ENCODE measurements at places on chromosomes 7 and 10. TPM values are rescaled to one million over a fixed set of nuclear protein-coding genes. Genes with fewer than 3 reads are reported as not detected.

GRCh38 chr10:60706146-60706545 lies 72.1 kb upstream of the CDK1 start:
- no peak for DNase-seq

DNA sequence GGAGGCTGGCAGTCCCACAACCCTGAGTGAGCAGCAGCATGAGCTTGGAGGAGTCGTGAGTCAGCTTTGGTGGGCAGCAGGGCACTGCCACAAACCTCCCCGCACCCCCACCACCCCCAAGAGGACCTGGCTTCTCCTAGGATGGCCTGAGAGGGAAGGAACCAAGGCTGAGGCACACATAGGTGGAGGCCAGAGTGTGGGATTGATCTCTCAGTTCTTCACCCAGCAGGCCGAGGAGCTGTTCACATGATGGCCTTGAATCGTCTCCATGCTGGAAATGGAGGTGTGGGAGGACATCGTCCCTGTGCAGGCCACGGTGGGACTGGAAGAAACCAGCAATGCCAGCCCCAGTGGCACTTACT lies 17.4 kb upstream of the GDF10 start:
- DNase-seq: no peak

GRCh38 chr10:103983367-103983911 lies 16.5 kb downstream of the SLK start:
- DNase-seq: no peak

GRCh38 chr7:35313575-35313974 lies 59.7 kb upstream of the TBX20 start:
- no peak for DNase-seq

DNA sequence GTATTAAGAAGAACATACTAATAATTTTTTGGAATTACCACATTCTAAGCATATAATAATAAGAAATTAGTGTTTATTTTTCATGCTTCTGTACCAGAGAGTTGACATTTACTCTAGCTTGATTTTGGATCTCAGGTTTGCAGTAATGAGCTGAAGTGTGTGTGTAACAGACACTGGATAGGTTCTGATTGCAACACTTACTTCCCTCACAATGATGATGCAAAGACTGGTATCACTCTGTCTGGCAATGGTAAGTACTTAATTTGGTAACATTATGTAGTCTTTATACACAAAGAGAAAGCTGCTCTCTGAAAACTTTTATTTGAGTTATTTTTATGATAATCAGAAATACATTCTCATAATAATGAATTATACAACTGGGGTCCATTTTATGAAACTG lies 54.1 kb downstream of the SRI start:
- no peak for DNase-seq

DNA sequence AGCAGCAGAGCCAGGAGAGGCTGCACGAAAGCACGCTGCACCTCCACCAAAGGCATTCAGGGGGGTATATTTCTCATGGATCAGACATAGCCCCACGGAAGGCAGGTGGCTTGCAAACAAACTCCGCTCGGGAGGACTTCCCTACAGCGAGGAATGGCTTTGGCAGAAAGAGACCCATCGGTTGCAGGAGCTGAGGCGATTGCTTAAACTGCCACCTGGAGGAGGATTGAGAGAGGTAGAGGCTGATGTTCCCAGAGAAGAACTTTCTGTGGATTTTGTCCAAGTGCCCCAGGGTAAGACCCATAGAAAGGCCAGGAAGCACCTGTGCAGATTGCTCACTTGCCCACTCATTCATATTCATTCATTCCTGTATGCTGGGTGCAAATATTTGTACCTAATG lies 89.1 kb downstream of the NEUROD6 start:
- DNase-seq: no peak

DNA sequence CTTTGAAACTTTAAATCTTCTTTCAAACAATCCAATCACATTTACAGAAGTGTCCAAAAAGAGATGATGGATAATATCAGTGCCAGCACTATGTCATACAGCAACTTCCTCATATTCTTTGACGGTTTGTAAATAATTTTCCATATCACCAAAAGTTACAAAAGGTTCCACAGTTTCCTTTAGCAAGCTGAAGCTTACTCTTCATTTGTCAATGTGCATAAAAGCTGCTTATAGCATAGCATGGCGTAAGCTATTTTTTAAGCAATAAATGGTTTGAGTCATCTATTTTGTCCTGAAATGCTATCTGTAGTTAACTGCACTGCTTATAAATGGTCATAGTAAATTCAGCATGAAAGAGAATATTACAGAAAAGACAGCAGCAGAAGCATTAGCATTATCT lies 95.1 kb downstream of the ETV1 start:
- DNase-seq: no peak

DNA sequence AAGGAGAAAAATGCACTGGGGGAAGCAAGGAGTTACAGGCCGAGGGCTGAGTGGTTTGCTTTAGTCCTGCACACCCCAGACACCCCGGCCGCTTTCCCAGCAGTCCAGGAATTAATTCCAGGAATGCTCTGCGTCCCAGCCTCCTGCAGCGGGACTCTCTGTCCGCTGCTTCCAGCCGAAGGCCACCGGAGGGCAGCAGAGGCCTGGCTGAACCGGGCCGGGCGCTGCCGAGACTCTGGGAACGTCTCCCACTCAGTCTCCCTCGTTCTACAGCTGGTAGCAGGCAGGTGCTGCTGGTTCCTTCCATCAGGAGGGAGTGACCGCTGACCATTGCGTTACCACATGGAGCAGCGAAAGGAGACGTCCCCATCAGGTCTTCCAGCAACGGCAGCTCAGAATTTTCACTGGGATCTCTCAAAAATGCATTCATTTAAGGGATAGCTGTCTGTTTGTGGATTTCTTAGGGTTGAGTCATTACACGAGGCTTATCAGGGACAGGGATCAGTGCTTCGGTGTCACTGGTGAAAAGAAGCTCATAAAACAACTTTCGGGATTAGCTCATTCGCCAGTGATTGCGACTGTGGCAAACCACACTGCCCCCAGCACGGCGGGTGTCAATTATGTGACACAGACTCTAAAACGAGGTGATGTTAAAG lies 24.9 kb upstream of the PITRM1 start:
- peak; percentile 64 for DNase-seq

DNA sequence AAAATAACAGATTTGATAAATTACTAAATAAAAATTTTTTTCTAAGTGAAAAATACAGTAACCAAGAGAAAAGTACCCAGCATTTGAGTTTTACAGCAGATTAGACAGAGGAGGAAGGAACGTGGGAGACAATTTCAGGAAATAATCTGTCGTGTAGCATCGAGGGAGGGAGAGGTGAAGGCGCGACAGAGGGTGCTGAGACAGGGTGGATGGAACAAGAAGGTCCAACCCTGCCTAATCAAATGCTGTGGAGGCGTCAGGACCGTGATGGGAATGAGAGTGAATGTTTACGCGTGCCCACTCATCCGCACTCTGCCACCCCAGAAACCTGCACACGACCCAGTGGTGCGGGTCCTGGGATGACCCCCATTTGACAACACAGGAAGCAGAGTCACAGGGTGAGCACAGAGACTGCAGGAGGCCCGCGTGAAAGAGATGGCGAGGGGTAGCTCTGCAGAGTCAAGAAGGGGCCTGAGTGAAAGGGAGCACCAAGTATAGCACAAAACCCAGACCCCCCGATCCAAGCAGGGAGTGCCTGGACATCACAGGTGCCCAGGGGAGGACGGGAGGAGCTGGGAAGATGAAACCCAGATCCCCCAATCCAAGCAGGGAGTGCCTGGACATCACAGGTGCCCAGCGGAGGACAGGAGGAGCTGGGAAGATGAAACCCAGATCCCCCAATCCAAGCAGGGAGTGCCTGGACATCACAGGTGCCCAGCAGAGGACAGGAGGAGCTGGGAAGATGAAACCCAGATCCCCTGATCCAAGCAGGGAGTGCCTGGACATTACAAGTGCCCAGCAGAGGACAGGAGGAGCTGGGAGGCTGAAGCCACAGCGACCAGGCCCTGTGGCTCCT lies 558.9 kb downstream of the DNAJB6 start:
- no peak for DNase-seq

Gene PSD
- 7.0 TPM for polyA plus RNA-seq

Gene NANOS1
- 4.7 TPM for polyA plus RNA-seq

Gene HOXA10
- 146 TPM for polyA plus RNA-seq

Data from left renal pelvis (tissue), 4 donors.